Cardiac fibroblast (primary cell): ENCODE measurements at places on chromosomes 16 and 17.

GRCh38 chr16:85677383-85677967 is 11.3 kb downstream of the GINS2 start:
- no peak for DNase-seq

DNA sequence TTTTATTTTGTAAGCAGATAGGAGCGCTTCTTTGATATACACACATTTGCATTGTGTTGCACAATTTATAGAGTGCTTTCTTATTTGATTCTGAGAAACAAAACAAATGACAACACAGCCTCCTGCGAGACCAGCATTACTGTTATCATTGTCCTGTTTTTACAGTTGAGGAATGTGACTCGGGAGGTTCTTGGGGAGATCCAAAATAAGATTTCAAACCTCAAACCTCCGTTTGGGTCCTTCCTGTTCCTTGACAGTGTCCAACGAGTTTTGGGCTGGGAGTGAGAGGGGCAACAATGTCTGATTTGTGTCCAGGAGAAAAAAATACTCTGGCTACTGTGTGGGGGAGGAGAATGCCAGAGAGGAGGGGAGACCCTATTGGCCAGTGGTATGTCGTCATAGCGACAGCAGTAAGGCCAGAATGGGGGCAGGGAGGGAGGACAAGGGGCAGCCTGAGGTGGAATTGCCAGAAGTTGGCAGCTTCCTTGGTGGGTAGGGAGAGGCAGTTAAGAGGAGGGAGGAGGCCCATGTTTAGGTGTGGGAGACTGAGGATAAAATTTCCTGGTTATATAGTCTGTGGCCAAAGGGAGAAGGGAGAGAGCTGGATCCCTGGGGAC is 45.5 kb downstream of the TMEM132E start:
- DNase-seq = no peak

DNA sequence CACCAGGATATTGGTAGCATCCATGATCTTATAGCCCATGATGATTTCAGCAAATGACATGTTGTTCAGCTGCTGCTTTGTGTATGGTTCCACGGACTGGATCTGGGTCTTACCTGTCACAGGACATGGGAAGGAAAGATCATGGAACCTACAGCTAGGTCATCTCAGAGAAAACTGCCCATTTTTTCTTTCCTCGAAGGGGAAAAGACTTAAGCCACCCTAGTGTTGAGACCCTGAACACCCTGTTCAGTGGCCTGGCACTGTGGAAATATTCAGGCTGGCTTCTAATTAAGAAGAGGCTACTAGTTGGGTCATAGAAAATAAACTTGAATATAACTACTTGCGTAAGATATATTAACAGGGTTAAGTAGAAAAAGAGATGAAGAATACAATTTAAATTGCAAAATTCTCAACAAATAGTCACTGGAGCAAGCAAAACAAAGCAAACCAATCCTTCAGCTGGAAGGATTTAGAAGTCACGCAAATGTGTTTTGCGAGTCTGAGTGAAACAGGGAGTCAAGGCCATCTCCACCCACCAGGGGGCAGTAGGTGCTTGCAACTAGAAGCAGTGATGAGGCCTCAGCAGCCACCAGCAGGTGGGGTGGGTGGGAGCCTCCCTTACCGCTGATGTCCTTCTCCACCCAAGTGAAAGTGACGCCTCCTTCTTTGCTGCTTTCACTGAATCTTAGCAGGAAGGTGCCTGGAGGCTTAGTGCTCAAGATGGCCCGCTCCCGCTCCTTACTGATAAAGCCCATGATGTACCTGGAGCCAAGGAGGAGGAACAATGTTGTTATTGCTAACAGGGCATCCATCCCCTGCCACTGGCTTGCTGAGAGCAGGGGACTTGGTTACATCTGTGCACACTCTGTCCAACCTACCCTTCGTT is 34.3 kb downstream of the STAT5A start:
- peak; percentile 96 for DNase-seq

DNA sequence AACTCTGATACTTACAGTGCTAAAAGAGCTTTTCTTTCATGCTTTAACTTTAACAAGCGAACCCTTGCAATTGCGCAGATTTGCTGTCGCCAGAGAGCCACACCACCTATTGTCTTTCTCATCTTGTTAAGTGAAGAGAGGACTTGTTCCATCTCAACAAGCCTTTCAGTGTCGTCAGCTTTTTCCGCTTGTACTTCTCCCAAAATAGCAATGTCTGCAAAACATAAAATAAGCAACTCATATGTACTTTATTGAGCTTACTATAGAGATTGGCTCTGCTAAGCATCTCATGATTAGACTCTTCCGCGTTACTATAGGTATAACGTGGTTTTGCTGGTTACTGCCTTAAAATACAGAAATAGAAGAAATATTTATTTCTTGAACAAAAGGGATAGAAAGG is 51.9 kb downstream of the ABCA8 start:
- no peak for DNase-seq

GRCh38 chr16:14286368-14287230 is 215.5 kb downstream of the MRTFB start:
- no peak for DNase-seq

DNA sequence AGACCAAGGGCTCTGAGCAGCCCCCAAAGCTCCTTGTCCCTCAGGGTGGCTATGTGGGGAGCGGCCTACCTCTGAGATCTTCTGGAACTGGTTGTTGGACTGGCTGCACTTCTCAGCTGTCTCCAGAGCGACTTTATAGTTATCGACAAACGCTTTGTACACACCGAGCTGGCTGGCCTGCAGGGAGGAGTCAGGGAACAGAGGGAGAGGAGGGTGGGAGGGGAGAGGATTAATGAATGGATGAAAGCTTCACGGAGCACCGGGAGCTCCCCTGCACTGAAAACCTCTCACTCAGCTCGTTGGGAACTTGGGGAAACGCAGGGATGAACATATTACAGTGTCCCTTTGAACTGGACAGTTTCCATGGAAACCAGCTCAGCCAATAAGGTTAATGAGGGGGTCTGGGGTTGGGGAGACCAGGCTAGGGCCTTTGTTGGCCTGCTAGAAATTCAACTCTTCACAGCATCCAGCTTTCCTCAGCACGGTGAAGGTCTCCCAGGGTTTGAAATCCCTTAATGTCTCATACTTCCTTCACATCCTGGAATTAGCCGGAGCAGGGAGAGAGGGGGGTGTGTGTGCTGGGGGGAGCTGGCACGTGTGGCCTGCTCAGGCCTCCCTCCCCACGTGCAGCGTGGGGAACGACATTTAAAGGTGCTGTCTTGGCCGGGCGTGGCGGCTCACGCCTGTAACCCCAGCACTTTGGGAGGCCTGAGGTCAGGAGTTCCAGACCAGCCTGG is 86.7 kb downstream of the TIMM22 start:
- DNase-seq = no peak

DNA sequence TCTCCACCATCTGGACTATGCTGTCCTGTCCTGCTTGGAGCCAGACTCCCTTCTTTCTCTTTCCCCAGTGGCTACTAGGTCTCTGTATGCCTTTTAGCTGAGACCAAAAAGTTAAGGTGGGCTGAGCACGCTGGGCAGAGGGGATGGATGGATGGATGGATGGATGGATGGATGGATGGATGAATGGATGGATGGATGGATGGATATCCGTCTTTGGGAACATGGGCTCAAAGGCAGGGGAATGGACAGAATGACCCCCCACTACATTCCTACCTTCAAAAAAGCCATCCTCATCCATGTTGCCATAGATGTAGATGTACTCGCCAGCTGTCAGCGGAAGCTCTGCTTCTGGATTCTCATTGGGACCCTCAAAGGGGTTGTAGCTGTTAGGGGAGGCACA is 12.8 kb downstream of the TSPOAP1 start:
- DNase-seq = no peak

GRCh38 chr16:86180780-86181179 is 281.8 kb downstream of the IRF8 start:
- DNase-seq = no peak

DNA sequence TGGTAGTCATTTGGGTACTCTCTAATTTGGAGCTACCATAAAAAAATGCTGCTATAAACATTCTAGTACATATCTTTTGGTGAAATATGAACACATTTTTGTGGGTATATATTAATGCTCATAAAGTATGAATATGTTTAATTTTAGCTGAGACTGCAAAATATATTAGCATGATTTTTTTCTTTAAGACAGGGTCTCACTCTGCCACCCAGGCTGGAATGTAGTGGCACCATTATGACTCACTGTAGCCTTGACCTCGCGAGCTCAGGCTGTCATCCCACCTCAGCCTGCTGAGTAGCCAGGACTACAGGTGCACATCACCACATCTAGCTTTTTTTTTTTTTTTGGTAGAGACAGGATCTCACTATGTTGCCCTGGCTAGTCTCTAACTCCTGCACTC is 371.7 kb downstream of the SOX9 start:
- DNase-seq = no peak

- DNase-seq = no peak
Measured at GRCh38 chr16:70665113-70665694, 18.8 kb downstream of the IL34 start.

- no peak for DNase-seq
Measured at GRCh38 chr16:3212567-3212966, 22.4 kb downstream of the ZNF200 start.

GRCh38 chr17:77343031-77343800 is 202.4 kb downstream of the SEC14L1 start:
- DNase-seq = no peak

GRCh38 chr16:87661561-87661960 is 59.3 kb downstream of the JPH3 start:
- peak; percentile 49 for DNase-seq

GRCh38 chr17:33667671-33668070 is 374.6 kb upstream of the ASIC2 start:
- no peak for DNase-seq

GRCh38 chr17:20228860-20229259 is 219.7 kb downstream of the SPECC1 start:
- DNase-seq = peak; percentile 13

GRCh38 chr17:11628374-11628773 is 30.1 kb downstream of the DNAH9 start:
- DNase-seq = no peak

GRCh38 chr16:2715966-2716885 is 3.8 kb downstream of the PRSS27 start:
- DNase-seq = no peak

GRCh38 chr16:68040506-68041288 is 17.6 kb downstream of the DUS2 start:
- DNase-seq = peak; percentile 69

GRCh38 chr17:18626152-18626870 is 17.9 kb downstream of the TBC1D28 start:
- DNase-seq = no peak

DNA sequence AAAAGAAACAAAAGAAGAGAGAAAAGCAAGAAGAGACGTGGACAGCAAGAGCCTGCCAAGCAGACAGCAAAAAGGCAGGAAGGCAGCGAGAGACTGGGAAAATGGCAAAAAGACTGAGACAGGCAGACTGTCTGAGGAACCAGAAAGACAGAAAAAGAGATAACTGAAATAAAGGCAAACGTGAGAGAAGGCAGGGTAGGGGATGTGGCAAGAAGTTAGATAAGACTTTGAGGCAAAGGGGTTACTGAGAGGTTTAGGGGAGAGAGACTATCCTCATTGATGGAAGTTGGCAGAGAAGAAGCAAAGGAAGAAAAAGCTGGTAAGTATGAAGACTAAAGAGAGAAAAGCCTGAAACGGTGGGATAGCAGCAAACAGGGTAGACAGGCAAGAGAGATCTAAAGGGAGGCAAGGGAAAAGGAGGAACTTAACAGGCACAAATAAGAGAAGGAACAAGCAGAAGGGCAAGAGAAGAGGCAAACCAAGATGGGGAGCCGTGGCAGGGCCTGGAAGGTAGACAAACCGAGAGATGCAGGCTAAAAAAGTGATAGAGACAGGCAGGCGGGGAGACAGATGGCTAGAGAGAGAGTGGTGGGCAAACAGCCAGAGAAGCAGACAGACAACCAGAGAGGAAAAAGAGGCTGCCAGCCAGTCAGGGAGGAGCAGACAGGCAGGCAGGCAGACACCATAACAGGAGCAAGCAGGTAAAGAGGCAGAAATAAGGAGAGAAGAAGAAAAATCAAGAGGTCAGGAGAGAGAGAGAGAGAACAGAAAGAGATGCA is 7.1 kb upstream of the CHD3 start:
- peak; percentile 26 for DNase-seq

DNA sequence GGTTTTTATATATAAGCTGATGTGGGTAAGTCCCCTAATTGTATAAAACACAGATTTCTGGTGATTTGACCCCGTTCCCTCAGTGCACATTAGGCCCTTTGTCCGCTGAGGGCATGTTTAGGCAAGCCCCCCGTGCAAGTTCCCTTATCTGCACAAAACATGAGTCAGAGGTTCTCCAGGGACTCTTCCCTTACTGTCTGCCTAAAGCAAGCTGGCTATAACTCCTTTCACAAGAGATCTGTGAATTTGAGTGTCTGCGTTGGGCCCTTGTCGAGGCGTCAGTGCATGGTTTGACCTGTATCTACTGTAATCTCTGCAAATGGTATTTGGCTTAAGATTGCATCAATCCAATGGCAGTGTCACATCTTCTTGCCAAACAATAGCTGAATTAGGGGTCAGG is 712.8 kb downstream of the CDH8 start:
- DNase-seq = peak; percentile 8

DNA sequence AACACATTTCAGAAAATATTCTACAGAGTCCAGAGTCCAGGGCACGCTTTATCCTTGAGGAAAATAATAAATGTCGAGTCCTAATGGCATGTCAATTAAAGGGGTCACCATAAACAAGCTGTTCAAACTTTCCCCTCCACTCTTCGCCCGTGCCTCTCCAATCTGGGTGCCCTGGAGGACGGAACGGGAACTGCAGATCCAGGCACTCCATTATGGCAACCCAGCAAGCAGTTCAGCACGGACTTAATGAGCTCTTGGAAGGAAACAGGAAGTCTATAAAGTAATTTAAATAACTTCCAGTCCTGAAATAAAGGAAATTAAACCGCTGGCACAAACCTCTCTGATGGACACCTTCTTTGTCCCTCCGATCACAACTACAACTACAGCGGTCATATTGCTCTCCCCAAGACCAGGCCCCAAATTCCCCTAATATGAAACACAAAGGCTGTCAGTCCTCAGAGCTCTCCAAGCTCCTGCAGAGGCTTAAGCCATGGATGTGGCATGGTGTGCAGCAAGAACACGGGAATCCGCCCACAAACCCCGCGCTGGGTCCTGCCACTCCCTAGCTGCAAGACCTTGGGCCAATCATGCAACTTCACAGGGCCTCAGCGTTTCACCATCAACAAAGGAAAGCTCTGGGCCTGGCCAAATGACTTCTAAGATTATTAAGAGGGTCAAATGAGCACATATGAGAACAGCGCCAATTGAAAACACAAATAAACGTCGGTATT is 52.6 kb downstream of the ZFHX3 start:
- no peak for DNase-seq
